ENCODE measurements at places on chromosomes 6 and 20. TPM values are rescaled to one million over a fixed set of nuclear protein-coding genes. Genes with fewer than 3 reads are reported as not detected.

DNA sequence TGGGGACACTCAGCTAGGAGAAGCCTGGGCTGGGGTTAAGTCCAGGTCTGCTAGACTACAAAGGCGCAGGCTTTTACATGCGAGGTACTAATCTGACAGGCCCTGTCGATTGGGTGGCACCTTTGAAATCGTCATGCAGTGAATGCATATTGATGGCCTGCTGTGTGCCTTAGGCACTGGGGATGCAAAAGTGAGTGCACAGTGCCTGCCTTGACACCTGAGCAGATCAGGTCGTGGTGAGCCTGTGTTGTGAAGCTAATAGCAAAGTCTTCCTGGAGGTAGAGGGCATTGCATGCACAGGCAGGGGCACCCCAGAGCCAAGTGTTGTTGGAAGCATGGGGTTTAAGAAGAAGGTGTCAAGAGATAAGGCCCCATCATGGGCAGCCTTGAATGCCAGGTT is 16.9 kb downstream of the LRRC1 start:
- DNase-seq: no peak

DNA sequence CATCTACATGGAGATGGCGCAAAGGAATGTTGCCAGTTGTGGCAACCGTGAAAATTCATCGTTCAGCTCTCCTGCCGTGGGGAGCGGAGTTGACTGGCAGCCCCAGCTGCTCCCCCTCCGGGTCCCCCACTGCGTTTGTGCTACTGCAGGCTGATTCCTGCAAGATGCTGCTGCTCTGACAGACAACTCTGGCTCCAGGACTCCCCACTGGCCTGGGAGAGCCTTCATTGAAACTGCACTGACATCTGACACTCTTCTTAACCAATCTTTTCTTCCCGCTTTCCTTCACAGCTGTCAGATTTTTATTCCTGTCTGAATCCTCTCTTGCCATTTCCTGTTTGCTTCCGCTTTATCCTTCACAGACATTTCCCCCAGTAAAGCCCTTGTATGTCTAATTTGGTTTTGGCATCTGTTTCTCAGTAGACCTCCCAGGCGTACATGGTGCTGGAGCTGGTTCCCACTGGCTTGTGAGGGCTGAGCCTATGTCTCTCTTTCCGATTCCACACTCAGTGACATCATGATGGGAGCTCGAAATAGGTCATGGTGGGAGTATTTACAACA is 9.5 kb upstream of the ATRN start:
- DNase-seq: no peak

DNA sequence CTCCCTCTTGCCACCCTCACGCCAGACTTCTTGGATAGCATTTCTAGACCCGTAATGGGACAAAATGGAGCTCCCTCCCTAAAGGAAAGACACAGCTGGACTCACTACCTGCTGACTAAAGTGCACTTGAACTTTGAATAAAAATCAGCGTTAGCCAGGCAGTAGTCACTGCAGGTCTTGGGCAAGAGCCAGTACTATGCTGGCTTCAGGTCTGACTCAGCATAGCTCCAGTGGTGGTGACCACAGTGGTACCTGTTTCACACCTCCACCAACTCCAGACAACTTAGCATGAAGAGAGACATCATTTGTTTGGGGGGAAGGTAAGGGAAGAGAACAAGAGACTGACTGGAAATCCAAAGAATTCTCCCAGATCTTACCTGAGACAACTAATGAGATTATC is 906.8 kb downstream of the GRIK2 start:
- no peak for DNase-seq

DNA sequence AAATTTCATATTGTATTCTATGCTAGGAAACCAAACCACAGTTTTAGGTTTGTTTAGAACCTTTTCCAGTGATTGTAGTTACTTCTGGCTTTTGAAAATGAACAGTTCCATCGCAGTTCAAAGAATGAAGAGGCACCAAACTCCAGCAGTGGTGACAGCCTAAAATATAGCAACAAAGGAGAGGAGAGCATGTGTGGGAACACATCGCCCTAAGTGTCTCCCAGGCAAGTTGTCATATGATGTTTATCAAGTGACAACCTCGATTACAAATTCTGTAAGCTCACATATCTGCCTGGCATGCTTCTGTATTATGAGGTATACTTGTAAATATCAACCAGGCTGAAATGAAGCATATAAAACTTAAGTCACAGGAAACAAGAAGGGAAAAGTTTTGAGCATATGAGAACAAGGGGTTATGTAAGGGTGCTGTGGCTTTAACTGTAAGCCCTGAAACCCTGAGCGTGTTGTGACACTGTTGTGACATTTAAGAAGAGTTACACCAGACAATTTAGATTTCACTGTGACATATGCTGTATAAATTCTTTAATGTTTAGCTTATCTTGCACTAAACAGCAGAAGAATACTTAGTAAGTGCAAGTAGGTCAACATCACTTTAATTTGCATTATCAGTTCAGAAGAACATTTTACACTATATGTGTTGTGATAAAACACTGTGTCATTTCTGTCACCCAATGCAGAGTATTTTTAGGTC is 29.1 kb upstream of the FBXL4 start:
- no peak for DNase-seq

GRCh38 chr20:9072861-9073500 is 4.1 kb downstream of the PLCB4 start:
- DNase-seq: no peak

GRCh38 chr6:35727231-35727934 is 9.4 kb upstream of the ARMC12 start:
- DNase-seq: no peak

The FOXQ1 gene
- not detected for total RNA-seq

GRCh38 chr20:11921321-11921720 is 3.6 kb downstream of the BTBD3 start:
- no peak for DNase-seq

GRCh38 chr6:28334286-28335039 is 1.5 kb downstream of the ZSCAN31 start:
- DNase-seq: no peak

The ADAT2 gene
- 31.1 TPM for total RNA-seq

Data from CD4-positive, CD25-positive, alpha-beta regulatory T cell (primary cell).